ENCODE measurements at places on chromosomes 13 and 19. TPM values are rescaled to one million over a fixed set of nuclear protein-coding genes. Genes with fewer than 3 reads are reported as not detected.

The EMC10 gene
- 184 TPM for total RNA-seq

The KIR3DL2 gene
- total RNA-seq, result 0.13 TPM

The STK11 gene
- total RNA-seq, result 57.7 TPM

The RCBTB2 gene
- total RNA-seq, result 19.6 TPM

DNA sequence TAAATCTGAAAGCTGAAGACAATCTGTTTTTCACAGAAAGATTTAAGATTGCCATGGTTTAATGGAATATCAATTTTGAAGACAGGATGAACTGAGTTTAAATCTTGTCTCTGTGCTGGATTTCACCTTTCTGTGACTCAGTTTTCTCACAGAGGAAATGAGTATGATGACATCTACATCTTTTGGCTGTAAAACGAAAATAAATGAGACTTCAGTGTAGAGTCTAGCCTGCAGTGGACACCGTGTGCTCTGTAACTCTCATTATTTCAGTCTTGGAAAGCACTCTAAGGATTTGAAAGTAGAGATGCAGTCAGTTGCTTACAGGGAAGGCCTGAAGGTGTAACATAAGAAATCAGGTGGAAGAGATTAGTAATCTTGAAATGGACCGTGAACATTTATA, 150.4 kb downstream of the NALCN start:
- DNase-seq, result no peak

- DNase-seq, result peak; percentile 13
These were observed 354.9 kb downstream of the FOXO1 start for GRCh38 chr13:40311356-40312101.

DNA sequence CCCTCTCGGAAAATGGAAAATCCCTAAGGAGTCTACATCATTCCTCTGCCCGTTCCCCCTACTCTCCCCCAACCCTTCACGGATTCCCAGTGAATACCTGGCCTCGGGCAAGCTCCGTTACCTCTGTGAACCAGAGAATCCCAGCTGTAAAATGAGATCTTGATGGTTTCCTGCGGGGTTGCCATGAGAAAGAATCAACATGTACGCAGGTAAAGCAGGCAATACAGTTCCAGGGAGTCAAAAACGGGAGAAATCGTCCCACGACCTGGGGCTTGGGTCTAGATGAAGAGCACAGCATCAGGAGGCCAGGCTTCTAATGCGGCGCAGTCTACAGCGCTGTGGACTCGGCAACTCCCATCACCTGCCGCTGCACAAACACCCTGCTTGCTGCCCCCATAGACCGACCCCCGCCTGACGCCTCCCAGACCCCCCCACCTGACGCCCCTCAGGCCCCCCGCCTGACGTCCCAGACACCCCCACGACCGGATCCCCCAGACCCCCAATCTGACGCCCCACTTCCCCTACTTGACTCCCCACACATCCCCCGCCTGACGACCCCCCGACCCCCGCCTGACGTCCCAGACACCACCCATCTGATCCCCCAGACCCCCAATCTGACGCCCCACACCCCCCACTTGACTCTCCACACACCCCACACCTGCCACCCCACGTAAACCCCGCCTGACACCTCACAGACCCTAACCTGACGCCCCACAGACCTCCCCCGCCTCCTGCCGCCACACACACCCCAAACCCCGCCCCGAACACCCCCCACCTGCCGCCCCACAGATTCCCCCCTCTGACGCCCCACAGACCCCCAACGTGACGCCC, 680 bp downstream of the LIG4 start:
- DNase-seq, result peak; percentile 42

DNA sequence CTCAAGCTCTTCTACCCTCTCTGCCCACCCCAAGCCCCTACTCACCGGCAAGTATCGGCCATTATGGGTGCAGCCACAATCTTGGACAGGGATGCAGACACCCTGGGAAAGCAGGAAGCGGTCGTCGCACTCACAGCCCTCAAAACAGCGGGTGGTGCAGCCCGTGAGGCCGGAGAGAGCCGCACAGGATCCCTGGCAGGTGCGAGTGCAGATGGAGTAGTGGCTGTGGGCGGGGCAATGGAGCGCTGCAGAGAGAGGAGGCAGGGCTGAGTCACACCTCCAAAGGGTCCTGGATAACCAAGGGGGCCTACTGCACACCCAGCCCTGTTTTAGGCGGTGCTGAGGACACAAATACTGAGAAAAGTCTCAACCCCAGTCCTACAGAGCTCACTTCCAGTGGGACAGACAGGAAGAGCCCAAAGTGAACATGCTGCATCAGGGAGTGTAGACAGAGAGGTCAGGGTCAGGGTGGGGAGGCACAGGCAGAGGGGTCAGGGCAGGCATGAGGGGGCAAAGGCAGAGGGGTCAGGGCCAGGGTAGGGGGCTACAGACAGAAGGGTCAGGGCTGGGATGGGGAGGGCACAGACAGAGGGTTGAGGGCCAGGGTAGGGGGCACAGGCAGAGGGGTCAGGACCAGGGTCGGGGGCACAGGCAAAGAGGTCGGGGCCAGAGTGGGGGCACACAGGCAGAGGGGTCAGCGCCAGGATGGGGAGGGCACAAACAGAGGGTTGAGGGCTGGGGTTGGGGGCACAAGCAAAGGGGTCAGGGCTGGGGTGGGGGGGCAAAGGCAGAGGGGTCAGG, 24.2 kb upstream of the FBL start:
- no peak for DNase-seq

DNA sequence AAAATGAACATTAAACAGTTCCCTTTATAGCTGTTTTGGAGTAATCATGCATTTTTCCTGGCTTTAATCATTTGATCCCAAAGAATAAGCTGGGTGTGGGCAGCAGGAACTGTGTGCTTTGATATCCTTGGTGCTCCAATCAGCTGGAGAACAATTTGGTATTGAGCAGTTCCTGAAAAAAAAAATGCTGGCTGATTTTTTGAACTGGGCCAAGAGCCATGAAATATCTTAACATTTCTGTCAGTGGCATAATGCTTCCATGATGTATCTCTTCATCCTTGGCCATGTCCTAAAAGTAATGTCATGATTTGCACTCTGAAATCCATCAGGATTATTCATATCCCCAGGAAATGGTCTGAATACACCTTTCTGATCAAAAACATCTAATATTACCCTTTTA, 134.7 kb downstream of the LHFPL6 start:
- no peak for DNase-seq

Measured in kidney (tissue), 22 donors.